ENCODE measurements at places on chromosomes 2 and 18.

DNA sequence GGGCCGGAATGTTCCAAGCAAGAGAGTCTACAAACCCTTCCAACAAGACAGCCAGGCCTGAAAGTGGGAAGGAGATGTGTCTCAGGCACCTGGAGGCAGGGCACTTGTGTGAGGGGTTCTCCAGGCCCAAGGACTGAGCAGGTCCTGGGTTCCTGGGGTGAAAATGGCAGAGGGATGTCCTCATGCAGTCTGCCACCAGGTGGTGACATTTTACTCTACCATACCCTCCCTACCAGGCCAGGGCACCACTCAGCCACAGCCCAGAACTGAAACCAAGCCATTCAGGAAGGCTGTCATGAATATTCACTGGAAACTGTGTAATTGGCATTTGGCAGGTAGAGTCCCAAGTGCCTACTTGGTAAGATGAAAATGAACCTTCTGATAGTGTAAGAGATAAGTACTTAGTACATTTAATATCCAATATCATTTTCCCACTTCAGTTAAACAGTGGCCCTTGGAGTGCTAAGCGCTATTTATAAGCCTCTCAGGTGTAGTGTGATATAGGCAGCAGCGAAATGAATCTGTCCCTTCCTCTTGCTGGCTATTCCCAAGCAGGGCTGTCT lies 185.1 kb downstream of the MYO5B start:
- DNase-seq, result peak; percentile 24

- DNase-seq, result no peak
Observed at GRCh38 chr2:65464604-65465003, 32.2 kb upstream of the SPRED2 start.

DNA sequence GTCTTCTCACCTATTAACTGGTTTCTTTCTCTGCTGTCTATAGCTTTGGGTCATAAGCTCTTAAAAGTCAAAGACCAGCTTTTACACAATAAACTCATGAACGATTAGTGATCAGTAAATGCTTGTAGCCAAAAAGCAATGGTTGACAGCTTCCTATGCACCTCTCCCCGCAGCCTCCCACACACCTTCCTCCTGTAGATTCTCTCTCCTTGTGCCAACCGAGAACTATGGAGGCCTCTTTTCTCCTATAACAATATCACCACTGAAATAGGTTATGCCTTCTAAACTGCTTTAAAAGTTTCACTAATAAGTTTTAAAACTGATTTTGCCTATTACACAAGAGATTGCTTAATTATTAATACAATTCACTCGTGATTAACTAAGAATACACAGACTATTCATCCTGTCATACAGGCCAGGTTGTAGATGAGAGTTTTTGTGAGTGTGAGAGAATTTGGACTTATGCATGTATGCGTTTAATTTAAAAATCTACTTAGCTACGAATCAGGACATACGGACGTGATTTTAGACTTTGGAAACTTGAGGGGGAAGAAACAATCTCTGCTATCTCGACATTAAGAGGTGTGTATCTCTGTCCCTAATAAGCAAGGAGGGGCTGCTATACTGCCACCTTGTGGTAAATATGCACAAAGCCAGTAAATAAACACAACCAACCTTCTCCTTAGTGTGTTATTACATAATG lies 229.1 kb upstream of the RBBP8 start:
- DNase-seq, result no peak

- DNase-seq, result no peak
Observed at GRCh38 chr2:231222318-231223000, 24.0 kb downstream of the ARMC9 start.

- DNase-seq, result no peak
Observed at GRCh38 chr2:11533278-11534070, at the start of gene GREB1. Gene GREB1, plus strand, starts transcription at chr2:11534045. Its CDS starts 22,570 bp downstream, at chr2:11556615.

DNA sequence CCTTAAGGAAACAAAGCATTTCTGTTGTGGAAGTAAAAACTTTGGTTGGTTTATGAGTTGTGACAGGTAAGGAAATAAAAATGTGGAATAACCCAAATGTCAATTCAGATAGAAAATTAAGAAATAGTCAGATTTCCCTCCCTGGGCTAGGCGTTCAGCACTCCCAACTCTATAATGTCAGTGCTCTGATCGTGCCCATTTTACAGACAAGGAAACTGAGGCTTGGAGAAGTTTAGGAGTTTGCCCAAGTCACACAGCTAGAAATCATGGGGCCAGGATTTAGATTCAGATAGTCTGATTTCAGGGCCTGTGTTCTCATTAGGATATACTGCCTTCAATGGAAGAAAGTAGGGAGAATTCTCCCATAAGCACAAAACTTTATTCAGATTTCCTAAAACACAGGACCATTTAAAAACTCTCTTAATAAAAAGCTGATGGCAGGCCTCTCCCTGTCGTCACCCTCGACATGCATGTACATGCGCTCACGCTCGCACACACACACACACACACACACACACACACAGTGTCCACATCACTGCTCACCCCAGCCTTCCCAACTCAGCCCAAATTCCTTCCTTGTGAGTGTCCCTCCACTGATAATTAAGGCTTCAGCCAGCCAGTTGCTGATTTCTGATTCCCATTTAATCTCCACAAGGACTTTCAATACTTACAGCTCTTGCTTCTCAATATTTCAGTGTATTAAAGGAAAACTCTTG lies 49.1 kb upstream of the SLC14A2 start:
- DNase-seq, result no peak

GRCh38 chr2:20573620-20574422 lies 77.1 kb downstream of the HS1BP3 start:
- DNase-seq, result no peak

GRCh38 chr2:215627771-215628170 lies 191.9 kb upstream of the FN1 start:
- DNase-seq, result no peak

DNA sequence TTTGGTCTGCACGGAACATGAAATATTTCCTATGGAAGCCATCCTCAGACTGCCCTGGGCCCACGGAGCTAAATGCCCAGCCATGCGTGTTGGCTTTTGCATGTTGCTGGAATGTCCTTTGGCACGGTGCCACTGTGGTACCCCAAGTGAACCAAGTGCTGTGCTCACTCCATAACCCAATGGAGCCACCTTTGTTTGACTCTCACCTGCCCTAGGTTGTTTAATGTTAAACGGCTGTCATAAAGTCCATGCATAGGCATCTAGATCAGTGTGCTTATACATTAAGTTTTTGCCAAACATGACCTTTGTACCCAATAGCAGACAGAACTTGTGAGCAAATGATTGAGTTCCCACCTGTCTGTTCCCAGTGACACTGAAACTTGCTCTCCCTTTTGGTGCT lies 59.9 kb upstream of the TMEM87B start:
- no peak for DNase-seq

DNA sequence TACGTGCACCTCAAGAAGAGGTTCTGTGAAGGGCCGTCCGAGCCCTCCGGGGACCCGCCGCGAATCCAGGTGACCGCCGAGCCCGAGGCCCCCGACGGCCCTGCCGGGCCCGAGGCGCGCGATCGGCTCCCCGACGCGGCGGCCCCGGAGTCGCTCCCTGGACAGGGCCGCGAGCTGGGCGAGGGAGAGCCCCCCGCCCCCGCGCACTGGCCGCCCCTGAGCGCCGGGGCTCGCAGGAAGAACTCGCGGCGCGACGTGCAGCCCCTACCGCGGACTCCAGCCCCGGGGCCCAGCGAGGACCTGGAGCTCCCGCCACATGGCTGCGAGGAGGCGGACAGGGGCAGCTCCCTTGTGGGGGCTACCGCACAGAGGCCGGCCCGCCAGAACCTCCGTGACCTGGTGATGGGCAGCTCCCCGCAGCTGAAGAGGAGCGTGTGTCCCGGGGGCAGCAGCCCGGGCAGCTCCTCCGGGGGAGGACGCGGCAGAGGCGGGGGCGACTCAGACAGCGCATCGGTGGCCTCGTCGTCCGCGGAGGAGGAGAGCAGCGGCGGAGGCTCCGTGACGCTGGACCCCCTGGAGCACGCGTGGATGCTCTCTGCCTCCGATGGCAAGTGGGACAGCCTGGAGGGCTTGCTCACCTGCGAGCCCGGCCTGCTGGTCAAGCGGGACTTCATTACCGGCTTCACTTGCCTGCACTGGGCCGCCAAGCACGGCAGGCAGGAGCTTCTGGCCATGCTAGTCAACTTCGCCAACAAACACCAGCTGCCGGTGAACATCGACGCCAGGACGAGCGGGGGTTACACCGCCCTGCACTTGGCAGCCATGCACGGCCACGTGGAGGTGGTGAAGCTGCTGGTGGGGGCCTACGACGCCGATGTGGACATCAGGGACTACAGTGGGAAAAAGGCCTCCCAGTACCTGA lies 812 bp downstream of the SOWAHC start:
- DNase-seq, result no peak

GRCh38 chr2:159009940-159010339 lies 41.5 kb downstream of the TANC1 start:
- no peak for DNase-seq

- DNase-seq, result no peak
Observed at GRCh38 chr2:69125816-69126215, 112.8 kb downstream of the ANTXR1 start.

- DNase-seq, result no peak
Observed at GRCh38 chr2:229689307-229689839, 25.0 kb downstream of the DNER start.

DNA sequence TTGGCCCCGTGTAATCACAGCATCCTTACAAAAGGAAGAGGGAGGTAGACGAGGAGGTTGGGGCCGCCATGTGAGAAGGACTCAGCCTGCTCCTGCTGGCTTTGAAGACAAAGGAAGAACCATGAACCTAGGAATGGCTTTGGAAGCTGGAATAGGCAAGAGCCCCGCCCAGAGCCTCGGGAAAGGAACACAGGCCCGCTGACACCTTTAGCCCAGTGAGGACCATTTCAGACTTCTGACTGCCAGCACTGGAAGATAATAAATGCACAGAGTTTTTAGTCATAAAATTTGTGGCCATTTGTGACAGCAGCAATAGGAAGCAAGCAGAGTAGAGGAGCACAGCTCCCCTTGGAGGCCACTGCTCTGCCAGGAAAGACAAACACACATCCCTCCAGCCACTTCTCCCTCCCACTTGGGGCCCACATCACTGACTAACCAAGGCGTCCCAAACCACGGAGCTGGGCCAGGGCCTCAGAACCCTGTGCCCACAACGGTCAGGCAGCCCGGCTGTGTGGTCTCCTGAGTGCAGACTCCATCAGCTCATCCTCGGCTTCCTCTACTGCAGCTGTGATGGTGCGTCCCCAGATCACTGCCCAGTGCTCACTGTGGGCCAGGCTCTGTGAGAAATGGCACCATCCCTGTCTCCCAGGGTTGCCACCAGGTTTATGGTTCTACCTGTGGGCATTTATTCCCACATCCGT lies 39.7 kb downstream of the TFCP2L1 start:
- DNase-seq, result no peak

- DNase-seq, result no peak
Observed at GRCh38 chr18:35241448-35241804, 592 bp downstream of the ZNF397 start.

GRCh38 chr2:4909346-4910009 lies 782.7 kb upstream of the SOX11 start:
- DNase-seq, result no peak

GRCh38 chr18:55778788-55779690 lies 191.0 kb upstream of the TCF4 start:
- no peak for DNase-seq

DNA sequence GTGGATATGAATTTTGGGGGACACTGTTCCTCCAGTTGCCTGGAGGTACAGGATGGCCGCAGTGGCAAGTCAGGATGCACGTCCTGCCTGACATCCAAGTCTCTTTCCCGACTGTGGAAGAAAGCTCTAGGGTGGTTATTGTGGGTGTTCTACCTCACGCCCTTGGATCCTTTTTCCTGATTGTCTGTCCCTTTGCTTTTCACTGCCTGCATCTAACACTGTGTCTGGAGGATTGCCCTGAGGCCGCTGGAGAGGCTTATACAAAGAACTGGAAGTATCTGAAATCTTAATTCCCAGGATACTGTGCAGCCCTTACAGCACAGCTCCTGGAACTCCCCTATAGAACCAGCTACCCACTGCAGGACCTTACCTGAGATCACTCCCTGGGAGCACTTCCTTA lies 250.5 kb downstream of the TFCP2L1 start:
- DNase-seq, result no peak

DNA sequence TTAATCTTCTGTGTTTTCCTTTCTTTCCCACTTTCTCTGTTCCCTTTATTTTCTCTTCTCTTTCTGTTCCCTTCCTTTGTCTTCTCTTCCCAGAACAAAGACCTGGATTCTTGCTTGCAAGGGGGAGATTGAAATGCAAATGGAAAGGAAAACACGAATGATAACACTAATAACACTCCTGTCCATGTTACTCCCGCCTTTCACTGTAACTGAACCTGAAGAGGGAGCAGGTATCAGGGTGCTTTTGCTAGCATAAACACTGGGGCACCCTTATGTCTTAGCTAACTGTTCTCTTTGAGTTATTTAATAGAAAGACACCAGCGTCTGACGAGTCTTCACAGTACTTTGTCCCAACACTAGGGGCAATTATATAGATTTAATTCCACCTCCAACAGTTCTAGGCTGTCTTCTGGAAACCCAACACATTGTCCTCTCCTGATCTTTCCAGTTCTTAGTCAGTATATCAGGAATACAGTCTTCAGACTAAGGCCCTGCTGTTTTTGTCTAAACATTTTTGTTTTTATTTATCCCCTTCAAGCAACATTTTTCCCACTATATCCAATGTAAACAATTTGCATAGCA lies 99.2 kb downstream of the PTPRM start:
- DNase-seq, result no peak

GRCh38 chr2:83900862-83901261 lies 558.2 kb downstream of the SUCLG1 start:
- DNase-seq, result no peak

DNA sequence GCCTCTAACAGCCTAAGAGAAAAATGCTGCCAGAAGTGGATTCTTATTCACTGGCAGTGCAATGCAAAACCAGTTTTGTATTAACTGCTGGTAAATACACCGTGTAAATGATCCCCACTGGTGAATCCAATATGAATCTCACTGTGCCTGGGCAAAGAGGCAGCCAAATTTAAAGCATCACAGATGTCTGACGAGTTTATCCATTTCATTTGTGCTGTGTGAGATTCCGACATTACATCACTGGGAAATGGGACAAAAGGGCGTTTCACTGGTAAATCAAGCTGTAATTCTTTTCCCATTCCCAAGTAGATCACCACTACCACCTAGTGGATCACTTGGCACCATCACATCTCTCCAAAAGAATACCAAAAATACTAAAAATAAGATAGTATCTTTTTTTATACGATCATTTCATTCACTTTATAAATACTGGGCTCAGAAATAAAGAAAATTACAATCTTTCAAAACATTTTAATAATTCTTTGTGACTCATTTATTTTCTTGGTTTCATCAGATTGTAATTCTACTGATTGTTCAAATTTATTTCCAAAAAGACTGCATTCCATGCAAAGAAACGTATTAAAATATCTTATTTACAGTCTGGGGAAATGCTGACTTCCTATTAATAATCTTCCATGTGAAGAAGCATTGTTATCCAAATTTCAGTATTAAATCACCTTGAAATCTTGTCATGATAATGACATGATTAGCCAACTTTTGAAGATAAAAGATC lies 125.6 kb downstream of the GRB14 start:
- no peak for DNase-seq

DNA sequence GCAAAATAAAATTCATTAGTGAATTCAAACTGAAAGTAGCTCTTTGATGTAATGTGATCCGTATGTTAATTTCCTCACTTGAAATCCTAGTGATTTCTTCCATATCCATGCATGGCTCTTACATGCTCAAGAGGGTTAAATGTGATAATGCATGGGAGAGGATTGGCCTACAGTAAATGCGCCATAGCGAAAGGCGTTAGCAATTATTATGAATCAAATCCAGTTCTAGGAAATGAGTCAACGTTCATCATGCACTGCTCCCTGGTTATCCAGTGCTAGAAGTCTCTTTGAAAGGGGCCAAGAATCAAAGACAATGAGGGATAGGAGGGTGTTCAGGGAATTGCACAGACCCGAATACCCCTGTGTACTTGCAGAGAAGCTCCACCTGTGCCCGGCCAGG lies 101.4 kb upstream of the RASGRP3 start:
- DNase-seq, result no peak
